Central memory CD8-positive, alpha-beta T cell (primary cell): ENCODE measurements at places on chromosomes 13 and 19.
A peak's percentile ranks its signal among the peaks of the same experiment; 100 is the strongest.

DNA sequence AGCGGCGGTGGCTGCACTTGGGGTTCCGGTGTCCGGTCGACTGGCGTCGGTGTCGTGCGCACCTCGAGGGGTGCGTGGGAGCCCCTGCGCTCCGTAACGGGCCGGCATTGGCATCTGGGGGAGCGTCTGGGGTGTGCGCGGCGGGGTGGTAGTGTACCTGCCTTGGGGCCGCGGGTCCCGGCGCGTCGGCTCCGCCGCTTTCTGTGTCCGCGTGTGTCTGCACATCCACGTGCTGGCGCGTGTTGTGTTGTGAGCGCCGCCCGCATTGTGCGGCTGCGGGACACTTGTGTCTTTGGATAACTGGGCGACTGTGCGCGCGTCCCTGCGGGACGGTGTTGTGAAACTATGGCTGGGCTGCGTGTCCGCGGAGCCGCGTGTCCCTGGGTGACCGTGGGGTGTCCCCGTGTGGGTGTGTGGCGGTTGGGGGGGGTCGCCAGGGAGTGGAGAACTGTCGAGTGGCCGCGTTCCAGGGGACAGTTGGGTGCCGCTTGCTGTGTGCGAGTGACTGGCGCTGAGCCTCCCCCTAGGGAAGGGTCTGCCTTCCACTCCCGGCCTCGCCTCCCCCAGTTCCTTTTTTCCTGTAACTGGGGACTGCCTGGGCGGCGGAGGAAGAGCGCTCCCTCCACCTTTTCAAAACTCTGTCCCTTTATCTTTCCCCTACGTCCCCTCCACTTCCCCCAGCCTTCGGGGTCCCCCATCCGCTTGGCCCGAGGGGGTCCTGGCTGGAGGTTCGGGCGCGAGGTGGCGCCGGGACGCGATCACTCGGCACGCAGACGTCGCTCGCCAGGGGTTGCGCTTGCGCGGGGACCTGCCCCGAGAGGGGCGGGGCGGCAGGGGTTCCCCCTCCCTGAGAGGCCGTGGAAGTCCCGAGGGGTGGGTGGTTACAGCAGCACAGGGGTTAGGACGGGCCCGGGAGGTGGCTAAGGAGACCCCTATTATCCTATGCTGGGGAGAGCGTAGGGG is 5.7 kb upstream of the NFIC start:
- DNase-seq: peak; percentile 55

GRCh38 chr13:28409648-28410047 is 85.3 kb downstream of the FLT1 start:
- no peak for DNase-seq

DNA sequence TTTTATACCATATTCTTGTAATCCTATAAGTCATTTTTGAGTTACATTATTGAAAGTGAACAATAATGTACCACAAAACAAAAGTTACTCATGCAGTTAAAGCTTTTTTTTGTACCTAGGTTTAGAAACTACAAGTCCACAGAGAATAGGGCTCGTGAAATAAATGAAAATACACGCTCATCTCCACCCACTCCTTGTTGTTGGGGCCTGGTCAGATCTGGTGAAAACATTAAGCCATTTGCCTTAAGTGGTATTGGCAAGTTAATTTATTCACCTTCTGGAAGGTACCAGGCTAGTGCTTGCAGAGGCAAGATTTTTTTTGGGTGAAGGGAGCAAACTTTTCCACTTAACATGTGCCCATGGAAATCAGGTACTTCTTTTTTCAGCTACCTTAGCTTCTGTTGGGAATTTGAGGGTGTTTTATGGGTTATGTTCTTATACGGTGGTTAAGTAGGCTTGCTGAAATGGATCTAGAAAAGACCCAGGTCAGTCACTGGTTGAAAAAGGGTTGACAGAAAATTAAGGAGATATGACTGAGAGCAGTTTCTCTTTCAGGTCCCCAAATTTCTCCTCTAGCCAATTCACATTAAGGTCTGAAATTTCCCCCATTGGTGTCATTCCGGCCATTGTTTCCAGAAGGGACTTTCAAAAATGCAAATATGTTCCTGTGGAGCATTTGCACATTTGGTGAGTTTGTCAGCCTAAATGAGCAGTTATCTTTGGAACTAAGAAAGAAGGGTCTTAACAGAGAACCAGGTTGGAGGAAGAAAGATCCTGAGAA is 143.3 kb downstream of the KCNRG start:
- DNase-seq: no peak

- no peak for DNase-seq
Measured at GRCh38 chr19:58218899-58219298, 9.8 kb upstream of the ZNF544 start.

DNA sequence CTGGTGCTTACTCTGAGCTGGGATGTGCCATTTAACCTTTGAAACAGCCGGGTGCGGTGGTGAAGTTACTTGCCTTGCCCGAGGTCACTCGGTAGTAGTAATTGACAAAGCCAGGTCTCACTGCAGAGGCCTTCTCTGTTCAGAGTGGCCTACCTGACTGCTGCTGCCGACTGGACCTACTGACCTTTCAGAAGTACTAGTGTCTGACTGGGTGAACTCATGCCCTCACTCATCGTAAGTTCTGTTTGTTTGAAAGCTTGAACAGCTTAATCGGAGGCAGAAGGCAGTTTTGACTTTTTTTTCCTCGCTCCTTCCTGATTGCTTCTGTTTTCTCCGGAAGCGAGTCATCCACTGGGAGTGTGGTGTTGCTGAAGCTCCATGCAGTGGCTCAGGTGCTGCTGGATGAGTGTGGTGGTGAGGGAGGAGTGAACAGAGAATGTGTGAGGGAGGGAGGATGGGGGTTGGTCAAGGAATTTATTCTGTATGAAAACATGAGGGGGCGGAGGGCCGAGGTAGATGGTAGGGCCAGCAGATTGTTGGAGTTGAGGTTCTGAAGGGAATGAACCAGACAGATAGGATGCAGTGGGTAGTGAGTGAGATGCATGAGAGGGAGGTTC is 2.7 kb downstream of the SPINT2 start:
- no peak for DNase-seq

DNA sequence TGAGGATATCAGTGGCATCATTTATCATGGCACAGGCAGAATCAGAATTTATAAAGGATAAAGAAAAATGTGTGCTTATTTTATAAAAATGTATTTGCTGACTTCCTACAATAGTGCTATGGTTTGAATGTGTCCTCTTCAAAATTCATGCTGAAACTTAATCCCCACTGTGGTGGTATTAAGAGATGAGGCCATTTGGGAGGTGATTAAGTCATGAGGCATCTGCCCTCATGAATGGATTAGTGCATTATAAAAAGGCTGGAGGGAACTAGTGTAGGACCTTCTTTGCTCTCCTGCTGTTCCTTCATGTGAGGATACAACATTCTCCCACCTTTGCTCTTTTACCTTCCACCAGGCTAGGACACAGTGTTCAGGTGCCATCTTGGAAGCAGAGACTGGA is 212.8 kb downstream of the RFC3 start:
- DNase-seq: no peak

GRCh38 chr13:51724721-51725120 is 79.2 kb downstream of the DHRS12 start:
- no peak for DNase-seq

- DNase-seq: no peak
Measured at GRCh38 chr19:16457195-16457953, 14.4 kb downstream of the EPS15L1 start.

DNA sequence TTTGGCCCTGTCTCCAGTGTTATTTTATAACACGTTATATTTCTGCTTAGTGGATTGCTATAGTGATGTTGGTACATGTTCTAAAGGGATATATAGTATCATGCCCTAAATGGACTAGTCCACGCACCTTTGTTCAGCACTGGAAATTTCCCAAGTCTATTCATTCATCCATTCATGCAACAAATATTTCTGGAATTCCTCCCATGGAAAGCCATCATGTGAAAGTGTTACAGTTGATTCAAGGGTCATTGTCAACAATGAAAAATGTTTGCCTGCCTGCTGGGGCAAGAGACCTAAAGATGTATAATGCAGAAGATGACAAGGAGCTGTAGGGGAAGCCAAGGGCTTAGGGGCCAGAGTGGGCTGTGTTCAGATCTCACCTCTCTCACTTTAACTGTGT is 10.8 kb upstream of the HSPH1 start:
- DNase-seq: no peak

GRCh38 chr13:72004784-72005374 is 137.9 kb upstream of the DACH1 start:
- DNase-seq: no peak

DNA sequence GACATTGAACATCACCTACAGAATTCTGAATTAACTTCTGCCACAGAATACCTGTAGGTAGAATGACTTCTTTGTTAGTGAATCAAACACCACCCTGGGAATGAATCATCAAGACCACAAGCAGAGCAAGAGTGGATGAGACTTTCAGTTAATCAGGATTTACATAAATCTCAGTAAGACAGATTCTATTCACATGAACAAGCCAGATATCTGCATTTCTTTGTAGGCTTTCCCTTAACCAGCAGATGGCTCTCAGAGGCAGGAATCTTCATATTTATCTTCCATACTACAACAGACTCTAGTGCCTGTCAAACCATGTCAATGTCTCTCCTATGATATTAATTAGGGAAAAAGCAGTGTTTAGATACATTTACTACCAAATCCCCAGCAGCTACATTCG is 412.1 kb downstream of the KLF12 start:
- DNase-seq: no peak

DNA sequence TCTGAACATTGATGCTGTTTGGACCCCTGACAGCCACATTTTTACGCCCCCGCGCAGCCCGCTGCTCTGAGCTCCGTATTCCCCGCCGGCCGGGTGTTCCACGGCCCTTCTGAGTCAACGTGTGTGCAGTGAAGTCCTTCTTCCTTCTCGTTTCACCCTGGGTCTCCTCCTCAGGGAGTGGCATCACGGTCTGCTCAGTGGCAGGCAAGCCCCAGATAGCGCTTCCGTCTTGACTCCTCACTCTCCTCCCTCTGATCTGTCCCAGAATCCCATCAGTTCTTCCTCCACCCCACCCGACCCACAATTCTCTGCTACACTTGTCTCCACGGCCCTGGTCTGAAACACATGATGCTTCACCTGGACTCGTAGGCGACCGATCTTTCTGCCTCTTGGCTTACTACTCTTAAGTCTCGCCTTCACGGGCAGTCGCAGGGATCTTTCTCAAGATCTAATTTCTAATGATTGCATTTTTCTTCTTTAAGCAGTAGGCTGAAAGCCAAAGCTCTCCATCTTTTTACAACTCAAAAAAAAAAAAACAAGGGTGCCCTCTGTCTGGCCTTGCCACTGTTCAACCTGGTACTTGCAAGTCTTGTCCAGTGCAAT is 33.9 kb downstream of the CCNE1 start:
- DNase-seq: no peak

GRCh38 chr13:101218484-101218883 is 197.8 kb downstream of the NALCN start:
- DNase-seq: no peak

DNA sequence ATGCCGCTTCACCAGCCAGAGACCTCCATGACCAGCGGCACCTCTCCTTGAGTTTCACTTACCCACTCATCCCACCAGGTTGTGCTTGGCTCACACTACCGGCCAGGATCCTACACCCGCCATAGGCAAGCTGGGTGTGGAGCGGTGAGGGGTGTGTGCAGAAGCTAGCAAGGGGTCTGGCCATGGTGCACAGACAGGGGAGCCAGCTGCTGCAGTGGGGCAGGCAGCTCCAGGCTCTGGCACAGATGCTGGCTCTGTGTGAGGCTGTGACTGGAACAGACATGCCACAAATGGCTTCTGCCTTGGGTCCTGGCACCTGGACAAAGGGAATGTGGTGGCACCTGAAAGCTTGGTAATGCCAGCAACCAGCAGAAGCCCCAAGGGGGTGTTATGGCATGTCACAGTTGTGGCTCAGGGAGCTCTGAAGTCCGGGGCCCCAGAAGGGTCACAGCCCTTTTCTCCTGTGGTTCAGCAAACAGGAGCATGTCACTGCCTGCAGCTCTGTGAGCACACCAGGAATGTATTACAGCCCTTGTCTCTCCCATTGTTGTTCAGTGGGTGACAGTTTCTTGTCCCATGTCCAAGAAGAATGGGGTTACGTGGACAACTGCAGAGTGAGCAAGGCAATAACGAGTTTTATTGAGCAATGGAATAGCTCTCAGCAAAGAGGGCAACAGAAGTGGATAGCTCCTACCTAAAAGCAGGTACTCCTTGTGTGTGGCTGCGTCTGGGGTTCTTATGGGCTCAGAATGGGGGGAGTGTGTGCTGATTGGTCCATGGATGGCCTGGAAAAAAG is 2791.0 kb upstream of the PCDH20 start:
- no peak for DNase-seq

GRCh38 chr13:49439609-49440008 is 4.3 kb downstream of the CAB39L start:
- DNase-seq: no peak

DNA sequence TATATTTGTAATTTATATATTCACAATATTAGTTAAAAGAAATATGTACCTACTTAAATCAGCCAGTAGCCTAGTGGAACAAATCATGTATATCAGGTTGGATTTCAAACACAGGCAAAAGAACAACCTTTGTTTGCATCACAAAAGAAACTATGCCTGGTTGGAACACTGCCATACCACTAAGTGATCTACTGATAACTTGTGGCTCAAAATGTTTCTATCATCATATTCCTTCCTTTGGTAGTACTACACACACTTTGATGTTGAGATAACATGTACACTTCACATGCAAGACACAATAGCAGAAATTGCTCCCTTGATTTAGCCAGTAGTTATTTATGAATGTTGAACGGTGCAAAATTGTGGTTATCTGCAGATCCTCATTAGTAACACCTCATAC is 146.0 kb upstream of the GPC6 start:
- no peak for DNase-seq

DNA sequence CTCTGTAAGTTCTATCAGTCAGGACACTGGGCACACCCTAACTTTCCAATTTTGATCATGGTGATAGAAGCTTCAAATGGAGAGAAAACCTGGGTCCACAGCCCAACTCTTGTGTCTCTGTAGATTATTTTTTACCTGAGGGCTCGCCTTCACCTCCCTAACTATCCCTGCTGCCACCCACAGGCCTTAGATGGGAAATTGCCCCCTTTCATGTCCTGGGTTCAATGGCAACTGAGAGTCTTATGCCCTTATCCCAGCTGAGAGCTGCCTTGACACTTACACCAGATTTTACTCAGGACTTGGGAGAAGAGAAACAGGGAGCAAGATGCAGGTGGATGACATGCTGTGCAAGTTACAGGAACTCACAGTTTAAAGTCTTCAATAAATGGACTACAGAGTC is 81.7 kb downstream of the RAP2A start:
- DNase-seq: no peak
